ENCODE measurements at places on chromosomes 5 and 9.

DNA sequence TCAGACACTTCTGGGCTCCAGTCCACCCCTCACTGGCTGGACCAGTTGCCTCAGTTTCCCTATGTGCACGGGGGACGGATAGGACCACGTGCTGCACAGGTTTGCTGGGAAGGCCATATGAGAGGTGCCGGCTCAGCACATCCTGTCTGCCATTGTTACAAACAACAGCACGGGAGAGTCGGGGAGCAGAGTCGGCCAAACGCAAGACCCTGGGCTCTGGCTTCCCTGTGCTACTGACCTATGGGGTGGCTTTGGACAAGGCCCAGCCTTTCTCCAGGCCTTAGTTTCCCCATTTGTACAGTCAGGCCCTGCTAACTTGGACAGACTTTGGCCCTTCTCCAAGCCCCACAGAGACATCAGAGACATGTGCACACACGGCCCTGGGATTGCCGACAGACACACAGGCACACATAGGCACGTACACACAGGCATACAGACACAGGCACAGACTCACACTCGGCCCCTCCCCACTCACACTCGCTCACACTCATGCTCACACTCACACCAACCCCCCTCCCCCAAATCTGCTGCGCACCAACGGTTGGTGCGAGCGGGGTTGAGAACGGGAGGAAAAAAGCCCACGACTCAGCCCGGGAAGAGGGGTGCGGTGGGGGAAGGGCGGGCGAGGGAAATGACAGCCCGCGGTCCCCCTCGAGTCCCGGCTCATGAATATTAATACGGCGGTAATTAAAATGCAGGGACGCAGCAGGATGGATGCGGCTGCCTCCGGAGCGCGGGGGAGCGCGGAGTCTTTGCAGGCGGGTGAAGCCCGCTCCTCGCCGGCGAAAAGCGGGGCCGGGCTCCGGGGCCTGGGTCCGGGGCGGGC, 133.0 kb downstream of the C9orf50 start:
- no peak for DNase-seq

DNA sequence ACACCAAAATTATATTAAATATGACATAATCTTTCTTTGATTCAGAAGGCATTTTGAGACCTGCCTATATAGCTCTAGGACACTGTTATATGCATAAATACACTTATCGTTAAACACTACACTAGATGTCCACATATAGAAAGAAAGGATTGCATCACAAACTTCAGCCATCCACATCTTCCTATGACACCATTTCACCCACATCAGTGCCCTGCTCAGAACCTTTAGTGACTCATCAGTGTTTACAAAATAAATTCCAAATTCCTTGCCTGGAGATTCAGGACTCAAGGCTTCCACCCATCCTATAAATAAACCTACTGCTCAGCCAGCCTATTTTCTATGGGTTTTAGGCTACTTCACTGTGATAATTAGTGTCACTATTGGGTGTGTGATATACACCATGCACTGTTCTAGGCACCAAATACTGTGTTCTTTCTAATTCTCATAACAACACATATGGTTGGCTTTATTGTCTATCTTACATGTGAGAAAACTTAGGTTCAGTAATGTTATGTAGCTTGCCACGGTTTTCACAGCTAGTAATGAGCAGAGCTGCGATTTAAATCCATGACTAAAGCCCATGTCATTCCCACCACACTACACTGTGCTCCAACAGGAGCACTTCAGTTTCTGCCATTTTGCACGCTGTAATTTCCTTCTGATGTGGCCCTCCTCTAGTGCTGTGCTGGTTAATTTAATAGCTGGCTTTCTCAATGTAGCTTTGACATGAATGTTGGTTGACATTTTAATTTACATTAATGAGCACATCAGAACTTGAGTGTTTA, 103.3 kb downstream of the SREK1 start:
- DNase-seq: no peak

- no peak for DNase-seq
Observed at GRCh38 chr9:95175523-95175922, 142.0 kb downstream of the FANCC start.

DNA sequence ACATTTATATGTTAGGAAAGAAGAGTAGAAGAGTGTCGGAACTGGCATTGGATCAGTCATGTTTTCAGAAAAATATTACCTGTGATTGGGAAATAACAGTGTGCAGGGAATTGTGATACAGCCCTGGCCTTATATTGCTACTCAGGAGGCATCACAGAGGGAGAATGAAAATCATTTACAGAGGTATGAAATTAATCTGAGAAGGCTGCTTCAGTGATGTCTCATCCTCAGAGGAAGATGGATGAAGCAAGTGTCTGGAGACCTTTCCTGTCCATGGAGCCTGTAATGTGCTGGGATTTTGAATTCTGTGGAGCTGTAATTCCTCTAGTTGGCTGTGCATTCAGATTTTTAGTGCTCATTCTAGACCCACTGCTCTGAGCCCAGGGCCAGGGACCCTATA, 3.8 kb downstream of the ACTBL2 start:
- no peak for DNase-seq

DNA sequence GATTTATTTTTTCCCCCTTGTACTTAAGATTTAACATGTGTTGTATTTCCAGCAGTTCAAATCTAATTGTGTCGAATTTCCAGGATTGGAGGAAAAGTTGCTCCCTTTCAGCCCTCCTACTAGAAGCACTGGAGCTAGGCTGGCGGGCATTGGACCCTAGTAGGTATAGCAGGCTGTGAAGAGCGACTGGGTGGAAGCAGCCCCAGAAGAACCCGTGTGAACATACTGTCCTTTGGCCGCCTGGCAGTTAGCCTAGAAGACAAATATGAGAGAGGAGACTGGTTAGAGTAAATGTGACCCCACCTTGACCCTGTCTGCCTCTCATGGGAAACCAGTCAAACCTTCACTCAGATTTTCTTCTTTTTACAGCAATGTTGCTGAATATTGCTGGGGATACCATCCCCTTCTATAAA, 13.9 kb downstream of the ALDOB start:
- no peak for DNase-seq

DNA sequence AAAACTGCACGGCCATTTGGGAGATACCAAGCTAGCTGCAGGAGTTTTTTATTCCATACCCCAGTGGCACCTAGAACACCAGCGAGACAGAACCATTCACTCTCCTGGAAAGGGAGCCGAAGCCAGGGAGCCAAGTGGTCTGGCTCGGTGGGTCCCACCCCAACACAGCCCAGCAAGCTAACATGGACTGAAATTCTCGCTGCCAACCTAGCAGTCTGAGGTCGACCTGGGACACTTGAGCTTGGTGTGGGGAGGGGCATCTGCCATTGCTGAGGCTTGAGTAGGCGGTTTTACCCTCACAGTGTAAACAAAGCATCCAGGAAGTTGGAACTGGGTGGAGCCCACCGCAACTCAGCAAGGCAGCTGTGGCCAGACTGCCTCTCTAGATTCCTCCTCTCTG, 108.9 kb upstream of the CHD1 start:
- DNase-seq: no peak

- DNase-seq: peak; percentile 50
Observed at GRCh38 chr5:54217826-54218503, 92.4 kb downstream of the ARL15 start.

GRCh38 chr5:150619359-150620230, 20.9 kb upstream of the SYNPO start:
- no peak for DNase-seq

GRCh38 chr5:24142341-24142740, 502.4 kb downstream of the CDH10 start:
- DNase-seq: no peak

- DNase-seq: no peak
Observed at GRCh38 chr9:133126697-133127339, 5.8 kb upstream of the RALGDS start.

- peak; percentile 94 for DNase-seq
Observed at GRCh38 chr9:137070201-137070905, at the start of gene SAPCD2. Gene SAPCD2 (minus strand): TSS chr9:137070557. CDS start chr9:137070460, 97 bp downstream.

DNA sequence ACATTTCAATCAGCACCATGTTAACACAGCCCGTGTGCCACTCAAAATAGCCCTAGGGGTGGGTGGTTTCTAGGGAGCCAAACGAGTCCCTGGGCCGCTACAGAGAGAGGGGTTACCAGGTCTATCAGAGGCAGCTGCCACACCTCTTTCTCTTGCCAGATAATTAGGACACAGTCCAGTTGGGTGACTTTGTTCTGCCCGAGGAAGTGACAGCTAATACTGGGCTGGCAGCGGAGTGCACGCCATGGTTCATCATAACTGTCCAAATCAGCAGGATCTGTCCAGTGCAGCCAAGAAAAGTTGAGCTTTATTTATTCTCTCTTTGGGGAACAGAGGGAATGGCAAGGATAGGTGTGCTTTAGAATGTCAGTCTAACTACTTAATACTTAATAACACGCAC, 583.8 kb downstream of the BRINP1 start:
- DNase-seq: no peak

DNA sequence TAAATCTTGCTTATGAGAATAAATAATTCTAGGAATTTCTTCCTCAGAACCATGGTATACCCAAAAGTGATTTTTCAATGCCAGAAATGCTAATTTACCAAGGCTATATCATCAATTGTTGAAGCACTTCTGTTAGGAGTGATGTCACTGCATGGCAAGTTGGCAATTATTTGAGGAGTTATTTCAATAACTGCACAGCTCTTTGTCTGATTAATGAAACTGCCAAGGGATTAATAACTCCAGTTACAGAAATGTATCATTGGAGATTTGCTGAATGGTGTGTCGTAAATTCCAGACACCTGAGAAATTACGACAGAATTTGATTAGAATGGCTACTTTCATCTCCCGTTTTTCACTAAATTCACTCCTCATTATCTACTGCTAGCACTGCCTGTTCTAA, 182.6 kb upstream of the TYRP1 start:
- DNase-seq: no peak

- no peak for DNase-seq
Observed at GRCh38 chr5:16461782-16462181, 3.8 kb downstream of the ZNF622 start.

- DNase-seq: no peak
Observed at GRCh38 chr9:137199411-137200121, 975 bp downstream of the TPRN start.

- no peak for DNase-seq
Observed at GRCh38 chr5:116600876-116601275, 26.3 kb upstream of the SEMA6A start.

DNA sequence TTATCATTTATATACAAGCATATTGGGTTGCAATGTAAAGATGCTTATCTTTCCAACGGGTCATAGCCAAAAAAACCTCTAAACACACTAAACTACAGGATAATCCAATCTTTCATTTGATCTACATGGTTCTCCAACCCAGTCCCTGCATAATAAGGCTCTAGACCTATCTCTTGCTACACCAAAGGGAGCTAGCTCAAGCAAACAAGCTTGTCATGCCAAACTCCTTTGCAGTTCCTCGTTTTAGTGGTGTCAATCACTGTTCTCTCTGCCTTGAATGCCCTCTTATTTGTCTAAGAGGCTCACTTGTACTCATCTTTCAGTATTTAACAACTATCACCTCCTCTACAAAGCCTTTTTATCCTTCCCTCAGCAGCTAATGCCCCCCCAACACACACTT, 5.6 kb downstream of the HOMER1 start:
- no peak for DNase-seq

GRCh38 chr5:42912184-42912798, 100.6 kb upstream of the SELENOP start:
- peak; percentile 52 for DNase-seq

DNA sequence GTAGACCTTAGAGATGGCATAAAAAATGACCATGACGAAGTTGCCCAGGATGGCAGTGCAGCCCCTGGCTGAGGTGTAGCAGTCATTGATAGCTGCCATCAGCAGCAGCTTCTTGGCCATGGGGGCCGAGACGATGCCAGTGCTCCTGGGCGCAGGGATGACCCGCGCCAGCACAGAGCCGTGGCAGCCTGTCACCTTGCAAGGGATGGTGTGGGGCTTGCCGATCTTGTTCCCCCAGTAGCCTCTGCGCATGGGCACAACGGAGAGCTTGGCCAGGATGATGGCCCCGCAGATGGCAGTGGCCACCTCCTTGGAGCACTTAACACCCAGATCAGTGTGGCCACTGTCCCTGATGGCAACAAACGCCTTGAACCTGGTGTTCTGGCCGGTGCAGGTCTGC, 2.1 kb upstream of the PGGT1B start:
- no peak for DNase-seq

DNA sequence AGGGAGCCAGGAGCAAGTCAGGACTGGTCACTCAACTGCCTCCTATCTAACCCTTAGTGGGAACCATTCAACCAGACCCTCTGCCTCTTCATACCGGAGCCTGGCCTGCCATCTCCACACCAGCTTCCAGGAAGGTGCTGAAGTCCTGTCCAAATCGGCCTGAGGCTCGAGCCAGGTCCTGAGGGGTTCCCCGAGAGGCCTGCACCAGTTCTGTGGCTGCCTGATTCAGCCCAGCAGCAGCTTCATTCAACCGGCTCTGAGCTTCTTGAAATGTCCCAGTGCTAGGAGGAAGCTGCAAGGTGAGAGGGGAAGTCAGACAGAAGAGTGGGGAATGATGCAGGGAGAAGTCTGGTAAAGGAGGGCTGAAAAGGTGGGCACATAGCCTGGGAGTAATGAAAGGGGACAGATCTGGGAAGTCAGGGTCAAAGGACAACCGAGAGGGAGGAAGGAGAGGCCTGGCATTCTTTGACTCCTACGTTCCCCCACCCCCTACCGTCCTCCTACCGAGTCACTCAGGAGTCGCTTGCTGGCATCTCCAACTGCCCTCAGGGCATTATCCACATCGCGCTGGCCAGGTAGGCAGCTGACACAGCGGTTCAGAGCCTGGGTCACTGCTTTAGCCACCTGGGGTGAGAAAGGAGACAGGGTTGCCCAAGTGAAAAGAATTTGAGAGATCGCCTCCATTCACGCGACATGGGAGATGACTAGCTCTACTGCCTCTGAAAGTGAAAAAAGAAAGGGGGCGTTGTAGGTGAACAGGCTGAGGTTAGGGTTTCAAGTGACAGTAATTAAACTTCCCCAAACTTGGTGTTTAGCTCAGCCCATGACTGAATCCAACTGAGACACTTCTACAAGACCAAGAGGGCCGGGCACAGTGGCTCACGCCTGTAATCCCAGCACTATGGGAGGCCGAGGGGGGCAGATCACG, 20.2 kb downstream of the TLN1 start:
- no peak for DNase-seq

GRCh38 chr9:85223506-85224125, 518.1 kb downstream of the AGTPBP1 start:
- DNase-seq: no peak

DNA sequence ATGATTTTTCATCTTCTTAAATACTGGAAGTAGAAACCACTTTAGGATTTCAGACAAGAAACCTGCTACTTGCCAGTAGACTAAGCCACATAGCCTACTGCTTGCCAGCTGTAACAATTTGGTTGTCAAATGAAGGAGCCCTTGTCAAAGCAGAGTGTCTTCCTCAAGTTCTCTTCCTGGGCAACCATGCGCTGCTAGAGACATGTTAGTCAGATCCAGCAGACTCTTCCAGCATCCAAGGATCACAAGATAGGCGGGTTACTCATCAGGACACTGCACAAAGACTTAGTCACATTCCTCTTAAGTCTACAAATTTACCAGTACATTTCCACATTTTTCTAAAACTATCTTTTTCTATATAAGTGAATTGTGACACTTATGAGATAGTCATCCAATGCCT, 24.4 kb downstream of the SKIC3 start:
- DNase-seq: no peak
